T-helper 17 cell (primary cell): ENCODE measurements at places on chromosomes 5 and 9.

GRCh38 chr5:151238303-151238741 lies 14.4 kb upstream of the CCDC69 start:
- DNase-seq: no peak
- peaks cover 9% of the 10 kb centered on the region for H3K4me1 ChIP-seq
- peak overlapping the region; percentile 39 for H3K27ac ChIP-seq
- H3K36me3 ChIP-seq: peaks cover under 1% of the 10 kb centered on the region
- no peak overlapping the region for H3K4me3 ChIP-seq

DNA sequence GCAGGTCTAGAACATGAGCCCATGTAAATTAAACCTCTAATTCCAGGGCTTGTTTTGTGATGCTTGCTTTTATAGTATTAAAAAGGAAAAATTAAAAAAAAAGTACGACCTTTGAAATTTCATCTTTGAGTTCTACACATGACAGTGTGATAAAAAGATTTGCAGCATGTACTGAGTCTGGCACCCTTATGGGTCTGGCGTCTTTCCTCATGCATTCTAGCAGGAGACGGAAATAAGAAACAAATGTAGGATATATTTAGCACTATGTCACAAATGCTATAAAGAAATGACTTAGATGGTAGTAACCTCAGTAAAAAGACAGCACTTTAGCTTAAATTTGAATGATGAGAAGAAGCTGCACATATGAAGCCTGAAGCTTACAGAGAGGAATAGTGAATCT lies 1474.3 kb upstream of the CDH6 start:
- no peaks in the 10 kb centered on the region for H3K4me1 ChIP-seq
- no peak for DNase-seq
- H3K4me3 ChIP-seq: no peak overlapping the region
- no peak overlapping the region for H3K27ac ChIP-seq

GRCh38 chr9:84846906-84847305 lies 177.4 kb downstream of the NTRK2 start:
- H3K36me3 ChIP-seq: no peaks in the 10 kb centered on the region
- H3K27ac ChIP-seq: no peak overlapping the region
- no peak for DNase-seq
- H3K4me3 ChIP-seq: no peak overlapping the region
- no peaks in the 10 kb centered on the region for H3K4me1 ChIP-seq
- peaks cover 6% of the 10 kb centered on the region for H3K27me3 ChIP-seq

DNA sequence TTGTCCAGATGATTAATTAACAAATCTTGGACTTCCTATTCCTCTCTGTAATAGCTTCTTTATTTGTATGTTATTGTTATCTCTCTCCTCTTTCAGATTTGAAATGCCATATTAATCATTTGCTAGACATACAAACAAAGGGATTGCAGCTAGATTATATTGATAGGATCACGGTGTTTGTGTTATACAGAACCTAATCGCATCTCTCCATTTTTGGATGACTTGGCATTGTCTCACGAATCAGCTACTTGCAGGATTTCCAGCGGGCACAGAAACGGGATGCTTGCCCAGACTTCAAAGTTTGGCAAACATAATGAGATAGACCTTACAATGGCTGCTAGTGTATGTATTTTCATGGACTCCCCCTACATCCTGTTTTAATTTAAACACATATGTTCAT lies 368.1 kb downstream of the TLE4 start:
- no peak overlapping the region for H3K27ac ChIP-seq
- no peaks in the 10 kb centered on the region for H3K27me3 ChIP-seq
- peaks cover 2% of the 10 kb centered on the region for H3K36me3 ChIP-seq
- no peak overlapping the region for H3K4me3 ChIP-seq
- no peaks in the 10 kb centered on the region for H3K4me1 ChIP-seq

DNA sequence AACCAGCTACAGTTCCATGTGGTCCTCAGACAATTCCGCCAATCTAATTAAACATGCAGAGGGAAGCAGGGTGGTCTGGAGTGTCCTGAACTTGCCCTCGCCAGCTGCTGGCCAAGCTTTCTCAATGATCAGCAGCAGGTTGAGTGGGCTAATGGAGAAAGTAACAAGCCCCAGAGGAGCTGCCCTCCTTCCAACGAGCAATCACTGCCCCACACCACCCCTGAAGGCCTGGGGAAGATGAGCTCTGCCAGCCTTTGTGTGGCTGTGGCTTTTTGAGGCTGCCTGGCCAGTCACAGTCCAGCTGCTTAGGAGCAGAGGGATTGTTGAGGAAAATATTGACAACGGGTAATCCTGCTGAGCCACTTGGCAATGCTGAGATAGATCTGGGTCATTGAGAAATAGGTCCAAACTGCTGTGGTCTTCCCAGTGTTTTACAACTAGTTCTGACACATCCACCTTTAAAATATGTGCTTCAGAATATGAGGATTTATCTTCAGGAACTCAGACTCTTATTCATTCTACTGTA lies 107.3 kb downstream of the CD180 start:
- peaks cover 19% of the 10 kb centered on the region for H3K4me1 ChIP-seq
- no peaks in the 10 kb centered on the region for H3K27me3 ChIP-seq
- H3K27ac ChIP-seq: no peak overlapping the region
- H3K36me3 ChIP-seq: peaks cover 8% of the 10 kb centered on the region
- no peak overlapping the region for H3K4me3 ChIP-seq

- no peak overlapping the region for H3K4me3 ChIP-seq
- peaks cover 5% of the 10 kb centered on the region for H3K27me3 ChIP-seq
- DNase-seq: no peak
- no peaks in the 10 kb centered on the region for H3K4me1 ChIP-seq
- H3K27ac ChIP-seq: no peak overlapping the region
Measured at GRCh38 chr5:2263763-2264162, 381.0 kb upstream of the IRX4 start.

DNA sequence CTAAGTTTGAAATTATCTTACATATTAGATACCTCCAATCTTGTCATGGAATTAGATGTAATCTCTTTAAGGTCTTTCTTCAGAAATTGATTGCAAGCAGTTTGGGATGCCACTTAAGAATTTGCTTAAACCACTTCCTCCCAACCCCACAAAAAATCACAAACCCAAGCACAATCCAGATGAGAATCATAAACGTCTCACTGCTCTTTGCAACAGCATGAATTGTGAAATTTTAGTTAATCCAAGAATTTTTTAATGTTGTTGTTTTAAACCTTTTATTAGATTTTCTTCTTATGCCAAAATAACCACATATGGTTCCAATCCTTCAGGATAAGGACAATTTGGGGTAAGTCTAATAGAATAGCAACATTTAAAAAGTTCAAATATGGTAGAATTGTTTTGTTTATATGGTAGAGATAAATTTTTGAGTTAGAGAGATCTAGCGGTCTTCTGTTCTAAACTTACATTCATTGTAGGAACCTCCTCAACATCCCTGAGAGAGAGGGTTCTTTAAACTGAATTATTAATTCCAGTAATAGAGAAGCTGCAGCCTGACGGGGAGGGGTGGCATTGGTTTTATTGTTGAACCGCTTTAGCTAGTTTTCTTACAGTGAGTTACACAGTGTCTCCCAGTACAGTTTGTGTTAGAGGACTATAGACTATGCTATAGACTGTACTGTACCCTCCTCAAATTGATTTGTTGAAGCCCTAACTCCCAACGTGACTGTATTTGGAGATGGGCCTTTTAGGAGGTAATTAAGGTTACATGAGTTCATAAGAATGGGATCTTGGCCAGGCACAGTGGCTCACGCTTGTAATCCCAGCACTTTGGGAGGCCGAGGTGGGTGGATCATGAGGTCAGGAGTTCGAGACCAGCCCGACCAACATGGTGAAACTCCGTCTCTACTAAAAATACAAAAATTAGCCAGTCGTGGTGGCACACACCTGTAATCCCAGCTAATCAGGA lies 24.8 kb upstream of the IL6ST start:
- H3K4me1 ChIP-seq: peaks cover 11% of the 10 kb centered on the region
- H3K36me3 ChIP-seq: no peaks in the 10 kb centered on the region
- H3K27ac ChIP-seq: peak overlapping the region; percentile 32

DNA sequence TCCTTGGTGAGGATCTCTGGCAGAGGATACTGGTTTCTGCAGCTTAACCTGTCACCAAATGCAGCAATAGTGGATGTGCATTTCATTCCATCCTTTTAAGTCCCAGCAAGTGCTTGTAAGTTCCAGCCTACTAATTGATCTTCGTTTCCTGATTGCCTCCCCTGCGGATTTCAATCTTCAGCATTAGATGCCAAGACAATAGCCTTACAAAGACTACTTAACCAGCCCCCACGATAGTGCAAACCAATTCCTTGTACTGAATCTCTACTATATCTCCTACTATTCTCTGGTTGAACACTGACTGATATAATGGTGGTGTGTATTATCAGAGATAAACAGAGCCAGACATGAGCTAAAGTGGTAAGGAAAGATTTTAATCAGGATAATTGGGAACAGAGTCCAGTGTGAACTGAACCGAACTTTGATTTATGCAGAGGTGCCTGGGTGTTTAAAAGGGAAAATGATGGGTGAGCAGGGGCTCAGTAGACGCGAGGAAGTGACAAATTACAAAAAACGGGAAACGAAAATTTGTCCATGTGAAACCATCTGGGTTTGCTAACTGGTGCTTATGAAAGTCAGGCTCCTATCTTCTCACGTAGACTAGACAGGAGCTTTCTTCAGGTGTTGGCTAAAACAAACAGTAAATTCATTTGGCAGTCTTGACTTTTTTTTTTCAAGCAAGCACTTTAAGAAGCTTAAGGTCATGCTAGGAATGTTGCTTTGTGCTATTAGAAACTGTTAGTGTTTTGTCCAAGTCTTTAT lies 106.9 kb upstream of the ST8SIA4 start:
- no peaks in the 10 kb centered on the region for H3K27me3 ChIP-seq
- no peak for DNase-seq
- H3K27ac ChIP-seq: peak overlapping the region; percentile 0
- H3K36me3 ChIP-seq: no peaks in the 10 kb centered on the region
- no peak overlapping the region for H3K4me3 ChIP-seq

GRCh38 chr5:82352146-82352791 lies 74.1 kb upstream of the RPS23 start:
- no peaks in the 10 kb centered on the region for H3K27me3 ChIP-seq
- no peaks in the 10 kb centered on the region for H3K36me3 ChIP-seq
- H3K27ac ChIP-seq: peak overlapping the region; percentile 21
- DNase-seq: no peak
- no peak overlapping the region for H3K4me3 ChIP-seq
